ENCODE measurements at places on chromosomes 13 and 19.

- DNase-seq: no peak
Observed at GRCh38 chr19:13986348-13986904, 19.7 kb downstream of the RFX1 start.

DNA sequence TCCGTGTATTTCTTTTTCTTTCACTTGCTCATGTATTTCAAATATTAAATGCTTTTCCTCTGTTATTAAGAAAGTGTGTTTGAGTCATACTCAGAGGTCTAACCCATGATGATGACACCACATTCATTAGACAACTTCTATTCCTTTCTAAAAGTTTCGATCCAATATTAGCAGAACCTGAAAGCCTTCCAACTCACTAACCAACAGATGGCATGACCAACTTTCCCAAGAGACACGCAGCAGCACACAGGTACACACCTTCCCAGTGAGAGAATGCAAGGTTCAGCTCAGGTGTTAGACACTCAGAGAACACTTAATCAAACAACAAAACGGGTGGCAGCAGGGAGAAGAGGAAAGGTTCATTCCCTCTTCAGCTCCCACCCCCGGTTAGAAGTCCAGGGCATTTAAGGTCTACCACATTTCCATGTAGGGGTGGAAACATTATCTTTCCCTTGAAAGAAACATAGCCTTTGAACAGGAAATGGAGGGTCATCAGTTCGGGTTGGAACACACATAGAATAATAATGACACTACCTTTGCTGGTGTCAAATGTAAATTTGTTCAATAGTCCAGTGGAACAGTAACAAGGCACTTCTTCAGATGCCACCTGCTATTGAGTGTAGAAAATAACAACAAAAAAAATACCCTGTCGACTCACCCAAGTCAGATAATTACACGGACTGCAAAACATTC, 404.2 kb downstream of the COG6 start:
- DNase-seq: no peak

DNA sequence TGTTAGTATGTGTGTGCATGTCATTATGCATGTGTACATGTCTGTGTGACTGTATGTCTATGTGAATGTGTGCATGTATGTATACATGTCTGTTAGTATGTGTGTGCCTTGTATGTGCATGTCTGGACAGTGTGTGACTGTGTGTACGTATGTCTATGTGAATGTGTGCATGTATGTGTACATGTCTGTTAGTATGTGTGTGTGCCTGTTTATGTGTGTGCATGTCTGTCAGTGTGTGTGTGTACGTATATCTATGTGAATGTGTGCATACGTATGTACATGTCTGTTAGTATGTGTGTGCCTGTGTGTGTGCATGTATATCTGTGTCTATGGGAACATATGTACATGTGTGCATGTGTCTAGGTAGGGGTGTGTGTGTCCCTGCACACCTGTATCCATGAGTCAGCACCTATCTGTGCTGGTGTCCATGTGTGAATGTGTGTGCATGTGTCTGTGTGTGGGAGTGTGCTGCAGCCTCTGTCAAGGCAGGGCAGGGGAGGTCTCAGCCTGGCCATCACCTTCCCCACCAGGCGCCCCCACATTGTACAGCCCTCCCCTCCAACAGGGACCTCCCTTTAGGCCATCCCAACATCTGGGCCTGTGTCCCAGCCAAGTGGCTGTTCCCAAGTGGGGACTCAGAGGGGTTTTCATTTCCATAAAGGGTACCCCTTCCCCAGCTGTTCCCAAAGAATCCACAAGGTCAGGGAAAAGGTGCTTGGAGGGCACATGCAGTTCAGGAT, 4.4 kb downstream of the GAS6 start:
- DNase-seq: no peak

DNA sequence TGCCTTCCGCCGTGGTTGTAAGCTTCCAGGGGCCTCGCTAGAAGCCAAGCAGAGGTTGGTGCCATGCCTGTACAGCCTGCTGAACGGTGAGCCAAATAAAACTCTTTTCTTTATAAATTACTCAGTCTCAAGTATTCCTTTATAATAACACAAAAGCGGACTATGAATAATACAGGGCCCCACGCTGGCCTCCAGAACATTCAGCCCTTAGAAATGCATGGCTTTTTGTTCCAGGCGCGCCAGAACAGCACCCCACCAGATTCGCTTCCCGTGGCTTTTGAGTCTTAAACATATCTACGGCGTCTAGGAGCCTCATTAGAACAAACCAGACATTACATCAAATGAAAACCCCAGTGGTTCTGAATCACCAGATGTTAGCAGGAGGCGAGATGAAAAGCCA, 75.1 kb downstream of the SLC15A1 start:
- DNase-seq: peak; percentile 27

DNA sequence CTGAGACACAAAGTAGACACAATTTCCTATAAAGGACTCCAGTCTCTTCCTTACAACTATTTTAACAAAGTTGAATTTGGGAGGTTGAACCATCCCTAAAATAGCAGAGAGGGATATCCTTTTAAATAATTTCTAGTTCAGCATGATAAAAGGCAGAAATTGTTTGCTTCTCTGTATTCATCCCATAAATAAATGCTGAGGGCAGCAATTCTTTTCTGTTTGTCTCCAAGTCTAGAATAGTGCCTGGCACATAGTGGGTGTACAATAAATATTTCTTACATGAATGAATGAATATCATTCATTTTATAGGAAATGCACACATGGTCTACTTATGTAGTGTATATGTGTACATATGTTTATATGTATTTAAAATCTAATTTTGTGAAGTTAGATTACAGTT, 12.3 kb downstream of the COL4A1 start:
- DNase-seq: no peak

- no peak for DNase-seq
Observed at GRCh38 chr13:110419381-110419791, 112.3 kb downstream of the COL4A2 start.

DNA sequence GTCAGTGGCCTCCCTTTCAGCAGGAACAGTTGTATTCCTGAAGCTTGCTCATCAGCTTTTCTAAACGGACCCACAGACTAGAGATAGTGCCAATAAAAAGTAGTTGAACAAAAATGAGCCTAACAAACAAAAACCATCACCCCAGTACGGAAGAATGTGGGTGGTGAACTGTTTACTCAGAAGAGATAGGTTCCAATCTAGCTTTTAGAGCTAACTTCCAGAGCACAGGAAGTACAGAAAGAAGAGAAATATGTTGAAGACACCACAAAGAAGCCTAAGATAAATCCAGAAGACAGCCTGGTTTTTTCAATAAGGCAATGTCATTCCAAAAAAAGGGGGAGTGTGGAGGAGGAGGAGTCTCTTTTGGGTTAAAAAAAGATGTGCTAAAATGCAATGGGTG, 2.8 kb upstream of the LMO7 start:
- DNase-seq: peak; percentile 82

DNA sequence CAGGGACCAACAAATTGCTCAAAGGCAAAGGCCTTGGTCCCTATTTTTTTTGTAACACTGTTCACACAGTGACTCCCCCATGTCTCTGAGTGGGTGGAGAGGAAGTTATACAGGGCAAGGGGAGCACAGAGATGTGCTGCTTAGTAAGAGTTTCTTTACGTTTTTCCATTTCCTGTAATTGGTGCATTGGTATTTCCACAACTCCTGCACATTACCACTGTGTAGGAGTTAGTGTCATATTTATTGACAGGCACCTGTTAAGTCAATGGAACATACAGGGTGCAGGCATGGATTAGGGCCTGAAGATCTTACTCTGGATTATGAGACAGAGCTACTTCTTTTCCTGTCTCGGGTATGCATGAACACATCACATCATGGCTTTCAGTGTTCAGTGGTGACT, 45.2 kb downstream of the SOX21 start:
- no peak for DNase-seq

- no peak for DNase-seq
Observed at GRCh38 chr19:15371786-15372380, 7.7 kb downstream of the AKAP8 start.

- no peak for DNase-seq
Observed at GRCh38 chr13:24060993-24061392, 99.5 kb upstream of the SPATA13 start.

- no peak for DNase-seq
Observed at GRCh38 chr13:110835721-110836604, 78.9 kb downstream of the ANKRD10 start.

- peak; percentile 77 for DNase-seq
Observed at GRCh38 chr19:6516018-6516658, 14.0 kb upstream of the TUBB4A start.

DNA sequence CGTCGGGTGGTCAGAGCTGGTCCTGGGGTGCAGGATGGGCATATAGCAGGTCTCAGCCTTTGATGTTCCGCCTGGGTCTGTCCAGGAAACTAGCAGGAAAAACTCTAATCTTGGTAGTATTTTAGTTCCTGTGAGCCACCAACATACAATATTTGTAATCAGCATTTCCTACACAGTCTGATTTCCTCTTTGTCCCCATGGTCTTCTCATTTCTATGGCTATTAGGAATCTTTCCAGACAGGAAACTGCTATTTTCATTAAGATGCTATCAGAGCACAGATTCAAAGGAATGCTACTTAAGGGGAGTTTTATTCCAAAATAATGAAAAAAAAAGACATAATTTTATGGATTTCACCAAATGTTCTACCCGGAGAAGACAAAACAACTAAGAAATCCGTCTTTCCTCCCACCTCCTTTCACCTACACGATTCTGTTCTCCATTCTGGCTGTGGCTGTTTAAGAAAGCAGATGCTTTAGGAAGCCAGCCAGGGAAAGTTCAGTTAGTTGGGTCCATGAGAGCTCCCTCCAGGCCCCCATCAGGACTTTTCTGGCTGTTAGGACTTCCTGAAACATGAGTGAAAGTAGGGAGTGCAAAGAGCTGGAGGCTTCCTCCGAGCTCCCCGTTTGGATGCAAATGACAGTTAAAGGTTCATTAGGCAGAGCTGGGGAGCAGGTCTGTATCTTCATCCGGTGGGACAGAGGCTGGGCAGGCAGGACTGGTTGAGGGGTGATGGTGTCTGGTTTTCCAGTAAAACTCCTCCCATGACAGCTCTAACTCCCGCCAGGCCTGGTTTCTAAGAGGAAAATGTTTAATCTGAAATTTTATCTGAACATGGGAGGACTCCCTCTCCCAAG, 36.3 kb downstream of the SHISA2 start:
- DNase-seq: no peak

DNA sequence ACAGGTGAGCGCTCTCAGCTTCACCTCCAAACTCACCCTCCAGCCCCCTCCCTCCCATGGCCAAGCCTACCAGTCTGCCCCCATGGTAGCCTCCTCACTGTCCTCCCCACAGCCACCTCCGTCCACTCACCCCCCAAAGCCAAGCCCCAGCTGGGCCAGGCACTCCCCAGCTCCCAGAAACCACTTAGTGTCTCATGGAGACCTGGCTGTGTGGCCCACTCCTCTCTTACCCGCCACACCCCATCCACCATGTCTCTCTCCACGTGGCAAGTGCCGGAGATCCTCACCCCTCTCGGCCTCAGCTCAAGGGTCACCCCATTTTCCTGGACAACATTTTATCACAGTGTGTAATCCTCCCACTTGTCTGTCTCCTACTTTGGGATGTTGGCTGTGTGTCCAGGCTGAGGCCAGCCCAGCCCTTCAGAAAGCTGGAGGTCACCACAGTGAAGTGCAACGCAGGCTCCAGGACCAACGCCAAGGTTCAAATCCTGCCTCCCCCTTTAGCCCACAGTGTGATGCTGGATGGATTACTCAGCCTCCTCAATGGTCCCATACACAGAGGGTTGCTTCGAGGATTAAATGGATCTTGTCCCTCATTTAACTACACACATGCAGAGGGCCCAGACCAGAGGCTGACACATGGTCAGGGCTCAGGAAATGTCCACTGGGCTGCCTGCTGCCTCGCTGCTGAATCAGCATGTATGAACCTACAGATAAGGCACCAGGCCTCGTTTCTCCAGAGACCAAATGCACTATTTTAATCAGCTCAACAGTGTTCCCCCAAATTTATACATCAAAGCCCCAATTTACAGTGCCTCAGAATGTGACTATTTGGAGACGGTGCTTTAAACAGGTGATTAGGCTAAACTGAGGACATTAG, 71.3 kb downstream of the CEBPG start:
- DNase-seq: no peak

- DNase-seq: no peak
Observed at GRCh38 chr13:101447852-101448251, 4.6 kb upstream of the ITGBL1 start.

GRCh38 chr19:3350014-3350663, 16.2 kb upstream of the NFIC start:
- DNase-seq: no peak

GRCh38 chr19:19652482-19653295, 9.2 kb upstream of the GMIP start:
- no peak for DNase-seq

- peak; percentile 82 for DNase-seq
Observed at GRCh38 chr13:45500492-45501174, 35.9 kb downstream of the COG3 start.

DNA sequence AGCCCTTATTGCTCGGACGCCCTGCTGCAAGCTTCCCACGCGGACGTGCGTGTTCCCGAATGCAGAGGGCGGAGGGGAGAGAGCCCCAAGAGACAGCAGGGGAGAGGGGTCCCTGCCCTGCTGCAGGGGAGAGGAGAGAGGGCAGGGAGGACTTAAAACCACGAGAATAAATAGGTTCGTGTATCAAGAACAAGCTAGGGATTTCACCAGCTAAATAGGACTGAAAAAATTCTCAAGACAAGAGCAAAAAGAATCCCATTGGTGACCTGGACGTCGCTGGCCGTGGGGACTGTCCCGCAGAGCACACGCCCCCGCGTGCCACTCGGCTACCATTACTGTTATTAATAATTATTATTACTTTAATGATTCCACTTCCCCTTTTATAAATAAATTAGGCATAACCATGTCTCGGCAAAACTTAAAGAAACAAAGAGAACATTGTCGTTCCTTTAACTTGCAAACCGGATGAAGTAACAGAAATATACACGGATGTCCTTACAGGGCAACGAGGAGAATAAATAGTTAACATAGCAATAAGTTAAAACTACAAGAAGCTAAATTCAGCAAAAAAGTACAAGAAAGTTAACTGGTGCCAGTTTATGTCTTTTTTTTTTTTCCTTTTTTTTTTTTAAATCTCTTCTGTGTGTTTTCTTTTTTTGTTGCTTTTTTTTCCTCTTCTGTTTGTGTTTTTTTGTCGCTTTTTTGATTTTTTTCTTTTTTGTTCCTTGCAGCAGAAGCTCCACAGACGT, 16.6 kb downstream of the PRKCSH start:
- DNase-seq: no peak

DNA sequence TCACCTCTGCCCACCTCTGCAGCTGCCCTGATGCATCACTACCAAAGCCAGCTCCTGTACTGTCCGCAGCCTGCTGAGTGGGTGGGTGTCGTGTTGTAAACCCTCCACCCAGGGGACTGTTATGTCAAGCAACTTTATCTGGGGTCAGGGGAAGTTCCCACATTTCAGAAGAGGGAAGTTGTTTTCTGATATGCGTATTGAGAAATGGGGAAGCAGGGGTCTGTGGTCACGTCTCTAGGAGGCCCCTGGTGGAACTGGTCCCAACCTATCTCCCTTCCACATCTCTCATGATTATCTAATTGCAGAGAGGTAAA, 31.2 kb downstream of the CLEC17A start:
- no peak for DNase-seq

- DNase-seq: no peak
Observed at GRCh38 chr13:24574847-24575246, 62.3 kb upstream of the PARP4 start.
